ENCODE measurements at places on chromosomes 2 and 18.

DNA sequence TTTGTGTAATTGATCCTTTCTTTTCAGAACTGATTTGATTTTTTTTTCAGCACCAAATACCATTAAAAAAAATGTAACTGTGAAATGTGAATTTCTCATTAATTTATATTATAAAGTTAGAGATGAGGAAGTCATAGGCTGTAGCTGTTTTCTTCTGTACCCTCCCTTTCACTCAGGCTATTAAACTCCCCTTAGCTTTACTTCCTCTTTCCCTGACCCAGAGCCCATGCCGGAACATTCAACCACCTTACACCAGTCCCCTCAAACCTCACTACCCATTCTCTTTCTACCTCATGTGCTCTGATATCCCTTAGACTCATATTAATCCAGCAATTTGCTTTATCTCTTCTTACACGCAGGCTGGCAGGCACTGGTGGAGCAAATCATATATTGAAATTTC is 12.4 kb downstream of the GALNT5 start:
- DNase-seq: no peak

DNA sequence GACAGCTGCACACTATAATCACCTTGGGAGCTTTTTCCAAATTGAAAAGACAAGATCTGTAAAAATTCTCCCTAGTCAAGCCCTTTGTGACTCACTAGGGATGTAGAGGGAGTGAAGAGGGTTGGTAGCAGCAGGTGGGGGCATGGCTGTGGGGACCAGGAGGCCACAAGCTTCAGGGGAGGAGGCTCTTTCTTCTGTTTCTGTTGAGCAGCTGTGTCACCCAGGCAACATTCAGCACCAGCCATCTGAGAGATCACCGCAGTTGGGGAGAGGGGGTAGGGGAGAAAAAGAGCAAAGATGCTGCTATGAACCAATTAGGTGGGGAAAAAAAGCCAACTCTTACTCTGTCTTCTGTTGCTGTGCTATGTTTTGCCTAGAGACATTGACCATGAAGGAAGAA is 352.3 kb upstream of the MEIS1 start:
- no peak for DNase-seq

- DNase-seq: no peak
Observed at GRCh38 chr18:51248685-51249084, 51.2 kb upstream of the MEX3C start.

- DNase-seq: no peak
Observed at GRCh38 chr2:222878301-222878876, 17.6 kb downstream of the ACSL3 start.

- no peak for DNase-seq
Observed at GRCh38 chr2:138534791-138535190, 33.2 kb downstream of the SPOPL start.

DNA sequence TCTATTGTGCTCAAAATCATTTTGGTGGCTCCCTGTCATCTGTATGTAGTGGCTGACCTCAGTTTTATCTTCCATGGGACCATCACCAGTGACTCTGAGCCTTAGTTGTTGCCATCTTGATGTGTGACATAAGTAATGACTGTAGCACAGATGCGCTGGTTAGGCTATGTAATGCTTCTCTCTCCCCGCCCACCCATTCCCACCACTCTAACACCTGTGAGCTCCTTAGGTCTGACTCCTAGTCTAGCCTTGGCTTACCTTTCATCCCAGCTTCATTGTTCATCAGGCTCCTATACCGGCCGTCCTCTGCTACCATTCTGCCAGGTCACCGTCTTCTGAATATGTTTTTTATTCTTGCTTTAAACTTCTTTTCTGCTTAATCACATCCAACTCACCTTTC is 17.2 kb downstream of the MYO1B start:
- no peak for DNase-seq

DNA sequence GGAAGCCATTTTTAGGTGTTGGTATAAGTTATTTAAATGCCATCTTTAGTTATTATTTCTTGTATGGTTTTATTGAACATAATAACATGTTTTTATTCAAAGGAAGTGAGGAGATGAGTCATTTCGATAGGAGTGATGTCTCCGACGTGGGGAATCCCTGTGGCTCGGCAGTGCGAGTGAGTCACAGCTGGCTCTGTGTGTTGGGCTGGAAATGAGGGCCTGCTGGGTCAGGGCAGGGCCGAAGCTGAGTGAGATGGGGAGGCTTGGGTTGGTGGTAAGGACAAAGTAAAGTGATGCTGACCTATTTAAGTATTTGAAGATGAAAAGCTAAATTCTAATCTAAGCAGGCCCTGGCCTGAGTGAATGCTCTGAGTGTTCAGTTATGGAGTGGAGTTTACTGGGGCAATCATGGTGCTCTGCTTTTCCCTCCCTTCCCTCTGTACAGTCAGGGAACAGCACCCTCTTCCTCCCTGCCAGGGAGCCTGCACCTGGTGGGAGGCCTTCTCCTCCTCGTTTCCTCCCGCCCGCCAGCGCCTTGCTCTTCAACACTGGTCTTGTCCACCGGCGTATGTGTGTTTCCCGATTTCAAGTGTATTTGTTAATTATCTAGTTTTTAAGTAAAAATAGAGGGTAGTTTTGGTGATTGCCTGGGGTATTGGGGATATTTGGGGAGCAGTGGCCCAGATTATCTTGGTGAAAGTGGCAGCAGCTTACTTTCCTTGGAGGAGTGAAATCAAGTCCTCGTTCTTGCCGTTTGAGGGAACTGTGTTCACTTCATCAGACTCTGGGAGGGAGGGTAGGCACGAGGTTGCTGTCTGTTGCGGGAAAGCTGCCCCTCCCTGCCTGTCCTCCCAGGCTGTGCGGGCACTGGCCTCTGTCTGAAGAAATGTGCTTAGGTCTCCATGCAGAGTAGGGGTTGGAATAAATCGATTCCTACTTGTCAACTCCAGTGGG is 157.0 kb downstream of the LDLRAD4 start:
- peak; percentile 86 for DNase-seq

- DNase-seq: peak; percentile 79
Observed at GRCh38 chr18:9854801-9855676, 30.7 kb upstream of the TXNDC2 start.

DNA sequence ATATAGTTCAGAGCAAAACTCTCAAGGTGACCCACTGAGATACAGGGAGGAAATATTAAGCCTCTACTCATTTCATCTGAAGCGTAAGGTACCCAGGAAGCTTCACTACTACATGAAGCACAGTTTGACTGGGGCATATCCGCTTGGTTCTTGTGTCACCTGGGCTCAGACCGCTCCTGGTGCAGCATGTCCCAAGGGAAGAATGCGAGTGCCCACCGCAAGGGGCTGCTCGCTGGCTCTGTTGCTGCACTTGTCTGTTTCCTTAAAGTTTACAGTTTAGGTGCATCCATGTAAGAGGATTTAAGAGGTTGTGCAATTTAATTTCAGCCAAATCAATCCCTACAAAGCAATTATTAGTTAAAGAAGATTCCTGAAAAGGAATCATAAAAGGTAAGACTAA is 507.8 kb downstream of the FBXO15 start:
- no peak for DNase-seq

- DNase-seq: peak; percentile 67
Observed at GRCh38 chr2:233414777-233415570, 60.7 kb downstream of the DGKD start.

DNA sequence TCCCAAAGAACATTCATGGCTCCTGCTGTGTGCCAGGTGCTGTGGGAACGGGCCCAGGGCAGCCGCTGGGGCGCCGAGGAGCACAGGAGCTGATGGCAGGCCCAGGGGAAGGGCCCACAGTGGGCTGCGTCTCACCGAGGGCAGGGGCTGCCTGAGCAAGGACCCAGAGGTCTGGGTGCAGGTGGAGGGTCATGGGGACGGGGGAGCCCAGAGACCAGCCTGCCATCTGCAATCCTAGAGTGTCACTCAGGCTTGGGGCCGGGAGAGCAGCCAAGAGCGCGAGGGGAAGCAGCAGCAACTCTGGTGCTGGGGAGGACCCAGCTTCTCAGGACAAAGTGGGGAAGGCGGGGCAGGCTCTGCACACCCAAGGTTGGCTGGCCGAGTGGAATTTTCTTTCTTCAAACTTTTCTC is 207.4 kb downstream of the HDAC4 start:
- DNase-seq: no peak

DNA sequence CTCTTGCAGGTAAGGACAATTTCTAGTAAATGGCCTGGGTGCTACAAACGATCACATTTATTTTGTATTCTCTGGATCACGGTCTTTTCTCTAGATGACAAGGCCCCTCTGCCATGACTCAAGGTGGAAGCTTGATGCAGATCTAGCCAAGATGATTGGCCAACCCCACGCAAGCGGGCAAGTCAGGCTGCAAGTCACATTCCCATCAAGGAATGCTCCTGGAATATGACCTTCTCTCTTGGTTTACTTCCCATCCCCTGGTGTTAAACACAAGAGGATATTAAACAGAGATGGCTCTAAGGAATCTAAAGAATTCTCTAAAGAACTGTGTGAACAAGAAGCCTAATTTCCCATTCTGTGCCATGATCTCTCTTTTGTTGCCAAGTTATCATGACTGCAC is 97.3 kb upstream of the SERPINE2 start:
- DNase-seq: no peak

DNA sequence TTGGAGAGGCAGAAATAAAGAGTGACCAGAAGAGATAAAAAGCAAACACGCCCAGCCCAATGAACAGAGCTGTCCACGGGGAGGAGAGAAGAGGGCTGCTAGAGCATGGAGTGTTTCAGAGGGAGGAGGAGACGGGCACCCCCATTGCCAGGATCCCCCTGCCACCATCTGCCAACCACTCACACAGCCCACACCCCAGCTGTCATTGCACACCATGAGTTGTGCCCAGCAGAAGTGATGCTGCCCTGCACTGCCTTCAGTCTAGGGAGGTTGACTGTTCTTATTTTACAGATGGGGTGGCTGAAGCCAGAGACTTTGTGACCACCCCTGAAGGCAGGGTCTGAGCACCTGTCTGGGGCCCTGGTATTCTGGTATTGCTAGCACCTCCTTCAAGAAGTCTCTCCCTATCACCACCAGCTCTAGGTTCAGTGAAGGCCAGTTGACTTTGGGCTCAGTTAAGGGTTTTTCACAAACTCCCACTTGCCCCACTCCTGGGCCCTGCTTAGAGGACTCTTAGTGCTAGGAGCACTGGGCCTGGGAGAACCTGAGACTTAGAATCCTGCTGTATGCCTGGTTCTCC is 2.4 kb downstream of the FABP1 start:
- DNase-seq: no peak

GRCh38 chr2:216354306-216354705 is 18.0 kb downstream of the MARCHF4 start:
- DNase-seq: no peak

GRCh38 chr18:41761333-41762018 is 193.6 kb upstream of the PIK3C3 start:
- peak; percentile 95 for DNase-seq

DNA sequence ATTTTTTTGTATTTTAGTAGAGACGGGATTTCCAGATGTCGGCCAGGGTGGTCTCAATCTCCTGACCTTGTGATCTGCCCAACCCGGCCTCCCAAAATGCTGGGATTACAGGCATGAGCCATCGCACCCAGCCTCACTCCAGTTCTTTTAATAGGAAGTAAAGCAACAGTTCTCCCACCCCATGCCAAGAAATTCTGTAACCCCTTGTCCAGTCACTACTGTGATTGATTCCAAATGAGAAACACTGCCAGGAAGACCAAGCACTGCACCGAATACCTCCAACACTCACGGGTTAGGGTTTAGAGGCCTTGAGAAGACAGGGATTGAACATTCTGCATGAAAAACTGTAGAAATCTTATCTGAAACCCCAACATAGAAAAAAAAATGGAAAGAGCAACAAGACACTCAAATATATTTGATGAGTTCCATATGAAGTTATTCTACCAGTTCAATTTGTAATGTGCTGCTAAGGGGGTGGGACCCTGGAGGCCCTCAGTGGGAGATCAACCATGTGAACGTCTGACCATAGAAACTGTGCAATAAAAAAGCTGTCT is 48.2 kb upstream of the BIN1 start:
- peak; percentile 69 for DNase-seq

DNA sequence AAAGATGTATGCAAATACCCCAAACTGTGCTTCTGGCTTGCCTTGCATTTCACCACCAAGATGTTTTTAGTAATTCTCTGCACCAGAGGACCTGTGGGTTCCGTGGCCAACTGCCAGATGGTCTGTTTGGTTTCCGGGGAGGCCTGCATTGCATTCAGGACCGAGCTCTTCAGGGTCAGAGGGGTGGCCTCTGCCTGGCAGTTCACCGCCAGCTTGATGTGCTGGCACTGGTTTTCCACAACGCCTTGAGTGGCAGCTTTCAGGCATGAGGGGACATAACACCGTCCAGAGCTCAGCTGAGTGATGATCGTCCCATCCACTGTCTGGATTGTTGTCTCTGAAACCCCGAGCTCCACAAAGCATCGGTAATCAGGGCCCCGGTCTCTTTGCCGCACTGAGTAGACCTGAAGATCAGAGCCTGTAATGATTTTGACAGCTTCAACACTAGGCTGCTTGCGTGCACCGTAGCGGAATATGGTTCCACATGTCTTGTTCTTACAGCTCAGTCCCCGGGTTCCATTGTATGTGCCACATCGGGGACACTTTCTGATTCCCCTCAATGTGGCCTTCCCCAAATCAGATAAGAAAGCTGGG is 9.4 kb downstream of the C2orf42 start:
- DNase-seq: no peak

DNA sequence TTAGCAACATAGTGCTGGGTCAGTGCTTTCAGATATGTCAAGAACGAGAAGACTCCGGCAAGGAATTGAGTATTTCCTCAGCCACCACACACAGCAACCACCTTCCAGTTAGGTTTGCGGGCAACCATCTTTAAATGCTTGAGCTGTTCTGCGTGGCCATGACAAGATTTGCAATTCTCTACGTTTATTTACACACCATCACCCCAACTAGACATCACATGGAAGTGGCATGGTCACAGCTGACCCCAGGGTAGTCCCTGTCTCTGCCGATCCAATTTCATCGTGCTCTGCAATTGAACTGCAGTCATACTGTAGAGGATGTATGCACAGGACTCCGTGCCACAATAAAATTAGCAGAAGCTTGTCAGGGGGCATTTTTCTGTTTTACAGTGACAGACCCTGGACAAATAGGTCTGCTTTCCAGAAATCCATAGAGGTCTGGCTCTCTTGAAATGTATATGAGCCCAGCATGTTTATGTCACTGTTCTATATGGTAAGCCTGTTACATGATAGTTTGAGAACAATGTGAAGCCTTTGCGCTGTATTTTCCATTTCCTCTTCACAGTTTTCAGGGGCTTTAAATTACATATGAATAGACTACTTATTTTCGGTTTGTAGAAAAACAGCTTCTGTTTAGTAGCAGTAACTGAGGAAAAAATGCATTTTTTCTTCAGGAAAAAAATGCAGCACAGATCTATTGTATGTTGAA is 605.2 kb downstream of the NR4A2 start:
- no peak for DNase-seq

DNA sequence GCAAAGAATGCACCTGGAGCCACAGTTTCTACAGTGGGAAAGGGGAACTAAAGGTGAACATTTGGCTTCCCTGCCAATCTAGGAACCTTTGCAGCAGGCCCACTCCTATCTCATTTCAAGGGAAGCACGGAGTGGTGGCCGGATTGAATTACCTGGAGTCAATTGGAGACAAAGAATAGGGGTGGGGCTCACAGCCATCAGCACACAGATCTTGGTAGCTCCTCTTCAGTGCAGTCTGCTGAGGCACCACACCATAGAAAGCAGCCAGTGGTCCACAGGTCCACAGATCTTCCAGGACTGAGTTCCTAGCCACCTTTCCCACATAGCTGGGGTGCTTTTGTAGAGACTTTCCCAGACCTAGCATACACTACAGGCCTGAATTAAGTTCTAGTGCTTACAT is 43.5 kb upstream of the NXPH2 start:
- DNase-seq: no peak

GRCh38 chr2:9095690-9096089 is 92.2 kb upstream of the MBOAT2 start:
- no peak for DNase-seq

GRCh38 chr2:152465541-152465940 is 130.6 kb downstream of the FMNL2 start:
- DNase-seq: no peak

GRCh38 chr2:193868833-193869232 is 1674.1 kb upstream of the TMEFF2 start:
- no peak for DNase-seq

Measured in adipocyte (in vitro differentiated cells).